ENCODE measurements at places on chromosomes 2 and 18. TPM values are rescaled to one million over a fixed set of nuclear protein-coding genes. Genes with fewer than 3 reads are reported as not detected.

DNA sequence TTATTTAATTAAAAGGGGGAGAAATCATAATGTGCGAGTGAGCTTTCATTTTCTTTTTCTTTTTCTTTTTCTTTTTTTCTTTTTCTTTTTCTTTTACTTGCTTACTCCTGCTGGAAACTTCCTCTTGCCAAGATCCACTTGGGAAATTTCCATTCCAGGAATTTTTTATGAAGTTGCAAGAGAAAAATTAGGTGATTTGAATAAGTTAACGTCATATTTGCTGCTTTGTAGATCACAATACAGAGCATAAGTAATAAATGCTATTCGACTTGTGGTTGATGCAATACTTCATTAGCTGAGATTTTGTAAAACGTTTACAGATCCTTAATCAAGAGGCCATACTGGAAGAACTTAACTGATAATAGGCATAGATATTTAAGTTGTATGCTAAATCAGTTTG, 354.7 kb upstream of the SMIM21 start:
- DNase-seq = no peak

DNA sequence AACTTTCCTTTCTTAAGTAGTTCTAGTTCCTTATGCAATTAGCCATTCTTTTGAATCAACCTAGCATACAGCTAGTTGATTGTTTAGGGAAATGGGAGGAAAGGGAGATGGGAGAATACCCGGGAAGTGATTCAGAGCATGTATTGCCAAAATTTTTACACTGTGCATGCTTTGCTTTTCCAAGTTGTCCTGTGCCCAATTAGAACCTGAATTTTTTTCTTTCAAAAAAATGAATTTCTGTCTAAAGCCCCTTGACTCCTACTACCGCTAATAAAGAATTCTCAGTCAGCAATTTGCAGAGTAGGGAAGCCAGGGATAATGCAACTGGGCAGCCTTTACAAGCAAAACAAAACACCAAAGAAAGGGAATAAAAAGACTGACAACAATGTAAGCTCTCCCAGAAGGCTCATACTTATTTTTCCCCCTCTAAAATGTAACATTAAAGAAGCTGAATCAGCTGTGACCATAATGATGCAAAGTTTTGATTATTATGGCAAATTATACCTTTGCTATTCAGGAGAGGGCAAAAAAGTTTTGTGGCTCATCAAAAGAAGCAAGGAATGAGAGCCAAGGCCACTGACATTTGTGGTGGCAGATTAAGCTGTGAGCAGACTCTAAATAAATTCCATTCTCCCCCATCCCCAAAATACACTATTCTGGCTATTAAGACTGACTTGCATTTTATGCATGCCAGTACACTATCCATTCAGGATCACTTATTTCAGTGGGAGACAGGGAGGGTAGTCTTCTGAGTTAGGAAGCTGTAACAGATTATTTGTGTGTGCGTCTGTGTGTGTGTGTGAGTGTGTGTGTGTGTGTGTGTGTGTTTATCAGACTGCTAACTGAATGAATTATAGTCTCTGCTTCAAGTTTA, 174.3 kb downstream of the ERBB4 start:
- DNase-seq = no peak

DNA sequence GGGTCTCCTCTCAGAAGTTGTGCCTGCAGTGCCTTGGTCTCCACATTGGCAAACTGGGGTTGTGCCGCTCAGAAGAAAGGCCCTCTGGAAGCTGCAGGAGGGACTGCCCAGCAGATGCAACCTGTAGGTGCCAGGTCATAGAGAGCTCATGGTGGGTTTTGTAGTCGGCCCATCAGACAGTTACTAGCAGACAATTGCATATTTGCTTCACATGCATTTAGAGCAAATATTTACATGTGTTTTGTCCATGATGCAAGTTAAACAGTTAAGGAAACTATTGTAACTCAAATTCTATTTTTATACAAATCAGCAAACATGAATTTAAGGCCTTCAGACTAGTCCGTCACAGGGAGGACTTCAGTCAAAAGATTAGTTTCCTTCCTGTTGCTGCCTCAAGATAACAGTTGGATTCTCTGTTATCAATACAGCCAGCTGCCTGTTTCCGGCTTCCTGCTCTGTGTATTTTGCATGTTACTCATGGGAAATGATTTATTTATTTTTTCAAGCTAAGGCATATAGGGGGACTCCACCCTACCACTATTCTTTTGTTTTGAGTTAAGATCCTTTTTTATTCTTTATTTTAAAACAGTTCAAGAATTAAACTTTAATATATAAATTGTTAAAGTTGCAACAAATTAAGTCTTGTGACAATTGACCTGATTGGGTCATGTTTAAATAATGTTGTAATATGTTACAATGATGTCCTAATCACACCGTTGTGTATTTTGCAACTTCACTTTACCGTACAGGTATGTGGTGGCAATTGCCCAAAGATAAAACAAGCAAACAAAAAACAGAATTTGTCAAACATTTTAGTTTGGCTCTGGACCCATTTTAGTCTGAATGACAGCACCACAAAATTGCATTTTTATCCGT, 133.5 kb downstream of the SPTBN1 start:
- DNase-seq = no peak

The GAL3ST2 gene
- not detected for total RNA-seq

The PRLH gene
- total RNA-seq = not detected

The RRM2 gene
- 2.1 TPM for total RNA-seq

The CRYGC gene
- total RNA-seq = not detected

DNA sequence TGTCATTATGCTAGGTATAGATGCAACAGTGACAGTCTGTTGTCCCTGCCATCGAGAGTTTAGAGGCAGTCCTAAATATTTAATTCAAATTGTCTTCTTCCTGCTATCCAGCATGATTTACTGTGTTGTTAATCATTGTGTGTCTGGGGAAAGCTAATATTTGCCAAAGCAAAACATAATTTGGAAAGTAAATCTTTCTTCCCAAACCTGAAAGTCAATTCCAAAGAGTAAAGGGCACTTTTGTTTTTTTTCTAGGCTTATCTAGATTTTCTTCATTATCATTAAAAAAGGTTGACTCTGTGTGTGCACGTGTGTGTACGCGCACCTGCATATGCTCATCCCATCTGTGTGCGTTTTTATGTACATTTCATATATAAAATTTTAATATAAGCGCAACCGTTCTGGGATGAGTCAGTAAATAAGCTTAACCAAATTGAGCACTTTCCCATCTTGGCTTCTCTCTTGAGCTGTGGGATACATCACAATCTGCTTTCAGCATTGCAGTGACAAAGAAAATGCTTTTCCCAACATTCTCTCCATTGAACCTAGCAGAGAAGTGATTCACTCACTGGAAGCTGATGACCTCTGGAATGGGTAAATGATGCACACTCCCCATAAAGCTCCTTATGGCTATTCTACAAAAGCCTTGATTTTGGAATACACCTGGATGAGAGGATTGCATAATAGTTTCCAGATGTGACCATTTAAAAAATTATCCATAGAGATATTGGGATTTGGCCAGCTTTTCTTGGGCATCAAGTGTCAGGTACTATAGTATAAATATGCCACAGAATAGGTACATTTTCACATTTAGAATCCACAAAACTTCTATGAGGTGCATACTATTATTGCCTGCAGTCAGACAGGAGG, 488.4 kb downstream of the ADCYAP1 start:
- DNase-seq = no peak

DNA sequence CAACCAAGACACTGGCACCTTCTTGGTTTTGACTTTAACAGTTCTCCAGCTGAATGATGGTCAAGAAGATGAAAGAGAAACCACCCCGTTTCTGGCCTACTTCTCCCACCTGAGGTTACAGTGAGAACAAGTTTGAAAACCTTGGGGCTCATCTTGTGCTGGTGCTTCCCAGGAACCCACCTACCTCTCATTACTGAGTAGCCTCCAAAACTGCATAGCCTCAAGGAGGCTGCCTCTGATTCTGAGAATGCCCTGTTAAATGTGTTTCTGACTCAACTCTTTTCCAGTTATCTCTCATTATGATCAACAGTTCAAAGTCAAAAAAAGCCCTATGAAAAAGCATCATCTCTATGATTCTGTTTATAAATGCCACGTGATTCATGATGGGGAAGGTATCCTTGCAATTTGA, 121.9 kb downstream of the CACNB4 start:
- DNase-seq = no peak

The ST3GAL5 gene
- 83.2 TPM for total RNA-seq

The CAPN13 gene
- total RNA-seq = 46.1 TPM

The HNMT gene
- total RNA-seq = 67.5 TPM

The ANKRD12 gene
- 64.4 TPM for total RNA-seq

DNA sequence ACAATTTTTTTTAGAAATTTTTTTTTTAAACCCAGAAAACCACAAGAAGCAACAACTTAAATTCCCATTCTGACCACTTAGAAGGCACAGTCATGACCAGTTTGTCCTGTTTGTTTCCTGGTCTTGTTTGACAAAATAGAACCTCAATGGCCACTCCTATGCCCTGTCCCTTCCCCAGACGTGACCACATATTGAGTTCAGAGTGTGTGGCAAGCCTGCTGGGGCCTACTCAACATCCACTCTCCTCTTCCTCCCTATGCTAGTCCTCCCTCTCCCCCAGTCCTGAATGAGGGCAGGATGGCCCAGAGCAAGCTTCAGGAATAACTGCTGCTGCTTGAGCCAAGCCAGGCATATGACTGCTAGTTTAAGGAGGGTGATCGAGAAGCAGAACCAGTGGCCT, 89.6 kb downstream of the PRELID3A start:
- DNase-seq = no peak

DNA sequence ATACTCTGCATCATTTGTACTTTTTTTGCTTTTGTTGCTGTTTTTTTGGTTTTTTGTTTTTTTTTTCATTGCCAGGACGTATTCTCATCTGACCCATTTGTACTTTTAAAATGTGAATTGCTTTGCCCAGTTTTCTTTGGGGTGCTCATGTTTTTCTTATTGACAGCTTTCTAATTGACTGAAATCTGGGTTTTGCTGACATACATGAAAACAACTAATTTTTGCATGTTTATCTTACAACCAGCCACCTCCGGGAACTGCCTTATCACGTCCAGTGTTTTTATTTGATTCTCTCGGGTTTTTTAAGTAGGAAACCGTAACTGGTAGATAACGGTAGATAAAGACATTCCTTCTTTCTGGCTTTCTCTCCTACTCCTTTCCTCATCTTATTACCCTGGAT, 38.6 kb downstream of the SNORC start:
- DNase-seq = no peak

GRCh38 chr2:40062381-40062780, 283.3 kb upstream of the THUMPD2 start:
- DNase-seq = no peak

DNA sequence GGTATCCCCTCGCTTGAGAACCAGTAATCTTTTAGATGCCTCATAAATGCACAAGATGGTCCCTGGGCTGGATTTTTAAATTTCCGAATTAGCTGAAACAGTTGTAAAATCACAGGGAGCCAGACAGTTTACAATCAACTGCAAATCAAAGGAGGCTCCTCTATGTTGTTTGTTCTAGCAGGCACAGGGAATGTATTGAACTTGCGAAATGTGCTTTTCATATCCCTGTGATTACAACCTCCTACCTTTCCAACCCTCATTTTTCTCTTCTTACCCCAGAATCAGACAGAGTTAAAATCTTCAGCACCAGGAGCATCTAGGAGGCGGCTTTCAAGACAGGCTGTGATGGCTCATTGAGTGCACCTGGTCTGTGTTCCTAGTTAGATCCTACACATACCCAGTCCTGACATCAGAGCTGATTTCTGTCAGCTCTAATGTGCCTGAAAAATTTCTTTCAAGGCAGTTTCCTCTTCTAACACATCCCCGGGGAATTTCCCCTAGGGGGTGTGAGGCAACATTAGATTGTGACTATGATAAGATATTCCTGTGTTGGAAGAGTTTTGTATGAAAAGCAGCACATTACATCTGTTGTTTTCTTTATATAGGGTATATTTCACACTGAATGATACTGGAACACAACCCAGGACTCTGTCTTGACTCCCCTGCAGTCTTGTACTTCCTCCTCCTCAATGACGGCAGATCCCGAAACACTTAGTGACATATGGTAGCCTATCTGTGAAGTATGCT, 17.9 kb upstream of the CAVIN2 start:
- DNase-seq = no peak

DNA sequence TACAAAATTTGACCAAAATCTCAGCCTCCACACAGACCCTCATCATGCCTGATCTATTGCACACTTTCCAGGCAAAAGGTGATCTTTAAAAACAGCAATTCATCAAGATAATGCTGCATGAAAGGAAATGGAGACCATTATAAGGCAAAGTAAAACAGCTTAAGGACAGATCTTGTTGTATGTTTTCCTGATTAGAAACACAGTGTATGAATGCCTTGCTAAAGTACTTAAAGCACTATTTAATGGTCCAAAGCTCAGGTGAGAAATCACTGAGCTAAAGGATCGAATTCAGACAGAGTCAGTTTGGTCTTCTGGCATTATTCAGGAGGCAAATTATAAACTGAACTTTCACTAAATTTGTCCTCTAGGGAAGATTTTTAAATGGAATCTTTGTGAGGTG, 18.7 kb upstream of the FTCDNL1 start:
- no peak for DNase-seq

The CYRIA gene
- 18.3 TPM for total RNA-seq

GRCh38 chr2:241720099-241720498, 14.3 kb upstream of the D2HGDH start:
- DNase-seq = no peak

DNA sequence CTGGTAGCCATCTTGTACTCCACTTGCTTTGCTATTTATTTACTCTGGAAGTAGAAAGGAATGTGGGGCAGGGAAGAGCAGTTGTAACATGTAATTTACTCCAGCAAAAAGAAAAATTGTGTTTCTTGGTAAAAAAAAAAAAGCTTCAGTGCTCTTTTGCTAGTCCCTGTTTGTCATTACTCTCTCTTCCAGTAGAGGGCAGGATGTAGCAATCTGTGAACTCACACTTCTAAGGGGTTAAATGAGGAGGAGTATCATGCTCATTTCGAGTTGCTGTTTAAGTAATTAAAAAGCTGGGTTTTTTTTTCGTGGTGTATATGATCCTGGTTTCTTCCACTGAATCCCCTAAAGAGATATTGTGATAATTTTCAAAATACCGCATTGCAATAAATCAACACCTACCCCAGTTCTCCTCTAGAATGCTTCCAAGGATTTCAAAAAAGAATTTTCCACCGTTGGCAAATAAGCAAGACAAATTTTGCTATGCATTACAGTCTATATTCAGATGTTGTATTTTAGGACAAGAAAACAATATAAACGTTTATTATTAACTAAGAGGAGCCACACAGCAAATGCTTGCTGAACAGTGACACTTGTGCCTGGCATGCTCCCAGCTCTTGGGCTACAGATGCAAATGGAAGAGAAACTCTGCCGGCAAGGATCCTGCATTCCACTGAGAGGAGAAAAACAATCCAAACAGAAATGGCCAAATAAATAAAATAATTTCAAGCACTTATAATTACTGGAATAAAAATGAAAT, 261.6 kb downstream of the ASXL3 start:
- DNase-seq = no peak

GRCh38 chr2:85409845-85410583, at the start of gene CAPG:
TSS of gene CAPG (minus strand) at chr2:85410366. CDS start at chr2:85402145, 8,221 bp downstream.
- peak; percentile 88 for DNase-seq

GRCh38 chr2:139365189-139365588, 585.0 kb upstream of the NXPH2 start:
- DNase-seq = no peak

The CRYBA2 gene
- not detected for total RNA-seq

GRCh38 chr18:73859837-73860397, 287.7 kb downstream of the FBXO15 start:
- no peak for DNase-seq

GRCh38 chr2:181785691-181786344, 105.5 kb upstream of the NEUROD1 start:
- no peak for DNase-seq
